ENCODE measurements at places on chromosomes 16 and 17. TPM values are rescaled to one million over a fixed set of nuclear protein-coding genes. Genes with fewer than 3 reads are reported as not detected.

DNA sequence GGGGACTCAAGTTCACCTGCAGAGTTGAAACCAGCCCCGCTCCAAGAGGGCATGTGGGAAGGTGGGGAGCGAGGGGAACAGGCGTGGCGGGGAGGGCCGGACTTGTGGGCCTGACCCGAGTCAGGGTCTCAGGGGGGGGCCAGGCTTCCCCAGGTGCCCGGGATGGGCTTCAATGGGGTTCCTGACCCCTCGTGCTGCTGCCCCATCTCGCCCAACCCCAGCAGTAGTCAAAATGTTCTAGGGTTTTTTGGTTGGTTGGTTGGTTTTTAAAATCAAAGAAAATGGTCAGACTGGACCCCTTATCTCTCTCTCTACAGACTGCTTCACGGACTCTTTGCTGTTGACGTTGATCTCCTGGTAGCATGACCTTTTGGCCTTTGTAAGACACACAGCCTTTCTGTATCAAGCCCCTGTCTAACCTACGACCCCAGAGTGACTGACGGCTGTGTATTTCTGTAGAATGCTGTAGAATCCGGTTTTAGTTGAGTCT, 69.5 kb downstream of the AMFR start:
- peak overlapping the region; percentile 15 for H3K4me3 ChIP-seq
- no peaks in the 10 kb centered on the region for H3K36me3 ChIP-seq
- peaks cover 22% of the 10 kb centered on the region for H3K4me1 ChIP-seq
- DNase-seq = no peak

DNA sequence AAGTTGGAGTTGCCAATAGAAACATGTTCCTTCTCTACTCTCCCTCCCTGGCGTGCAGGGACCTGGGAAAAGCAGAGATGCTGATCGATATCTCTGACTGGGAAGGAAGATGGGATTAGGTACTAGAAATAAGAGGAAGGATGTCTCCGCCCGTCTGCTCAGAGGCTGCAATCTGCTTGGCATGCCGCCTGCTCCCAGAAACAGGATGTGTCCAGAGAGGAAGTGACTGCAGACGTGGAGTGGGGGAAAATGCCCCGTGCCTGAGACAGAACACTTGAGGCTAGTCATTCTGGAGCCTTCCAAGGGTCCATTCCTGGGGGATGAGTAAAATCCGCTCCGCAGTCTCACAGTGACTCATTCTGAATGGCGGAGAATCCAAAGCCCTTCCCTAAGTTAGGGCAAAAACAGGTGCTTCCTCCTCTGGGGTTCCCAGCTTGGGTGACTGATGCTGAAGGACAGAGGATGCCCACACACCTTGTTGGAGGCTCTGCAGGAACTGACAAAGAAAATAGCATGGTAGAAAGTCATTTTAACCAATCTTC, 45.0 kb upstream of the SMURF2 start:
- peaks cover 15% of the 10 kb centered on the region for H3K4me1 ChIP-seq
- no peak for DNase-seq
- H3K27ac ChIP-seq = no peak overlapping the region
- peaks cover 12% of the 10 kb centered on the region for H3K27me3 ChIP-seq

The BAIAP3 gene
- 0.86 TPM for polyA plus RNA-seq

The USP43 gene
- not detected for polyA plus RNA-seq
